ENCODE measurements at places on chromosomes 4 and X.

GRCh38 chr4:89064848-89065247 lies 7.9 kb upstream of the FAM13A start:
- DNase-seq = no peak

DNA sequence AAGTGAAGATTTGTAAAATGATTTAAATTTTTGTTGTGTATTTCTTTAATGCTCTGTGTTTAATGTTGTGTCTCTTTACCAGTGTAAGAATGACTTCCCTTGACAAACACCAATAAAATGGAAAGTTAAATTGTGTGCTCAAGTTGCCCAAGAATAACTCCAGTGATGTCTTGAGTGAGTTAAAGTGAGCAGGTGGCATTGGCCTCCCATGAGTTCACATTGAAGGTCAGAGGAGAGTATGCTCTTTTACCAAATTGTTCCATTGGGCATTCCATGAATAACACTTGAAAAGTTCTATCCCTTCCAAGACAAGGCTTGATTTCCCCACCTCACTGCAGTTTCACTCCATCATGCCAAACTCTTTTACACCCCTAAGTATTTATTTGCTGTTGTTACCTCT lies 4.5 kb downstream of the ANXA5 start:
- DNase-seq = no peak

GRCh38 chr4:7168106-7168505 lies 24.2 kb upstream of the SORCS2 start:
- no peak for DNase-seq

DNA sequence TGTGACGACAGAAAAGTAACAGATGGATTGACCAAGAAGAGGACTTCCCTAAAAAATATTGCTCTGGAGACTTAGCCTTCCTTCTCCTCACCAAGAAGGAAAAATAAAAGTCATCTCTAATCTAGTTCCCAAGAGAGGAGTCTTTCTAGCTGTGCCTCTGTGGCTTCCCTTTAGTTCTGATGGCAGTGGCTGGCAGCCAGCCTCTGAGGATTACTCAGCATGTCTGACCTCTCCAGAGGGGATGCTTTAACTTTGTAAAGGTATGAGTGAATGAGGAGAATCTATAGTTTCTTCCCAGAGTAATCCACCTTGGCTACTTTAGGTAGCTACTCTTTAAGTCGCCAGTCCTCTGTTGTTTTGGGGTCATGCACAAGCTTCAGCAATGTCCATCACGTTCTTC lies 163.9 kb upstream of the KIT start:
- no peak for DNase-seq

GRCh38 chr4:13980317-13981310 lies 353.1 kb upstream of the BOD1L1 start:
- DNase-seq = no peak

GRCh38 chr4:24105327-24106038 lies 215.6 kb upstream of the PPARGC1A start:
- no peak for DNase-seq

GRCh38 chr4:111952688-111953087 lies 192.6 kb upstream of the FAM241A start:
- DNase-seq = no peak

DNA sequence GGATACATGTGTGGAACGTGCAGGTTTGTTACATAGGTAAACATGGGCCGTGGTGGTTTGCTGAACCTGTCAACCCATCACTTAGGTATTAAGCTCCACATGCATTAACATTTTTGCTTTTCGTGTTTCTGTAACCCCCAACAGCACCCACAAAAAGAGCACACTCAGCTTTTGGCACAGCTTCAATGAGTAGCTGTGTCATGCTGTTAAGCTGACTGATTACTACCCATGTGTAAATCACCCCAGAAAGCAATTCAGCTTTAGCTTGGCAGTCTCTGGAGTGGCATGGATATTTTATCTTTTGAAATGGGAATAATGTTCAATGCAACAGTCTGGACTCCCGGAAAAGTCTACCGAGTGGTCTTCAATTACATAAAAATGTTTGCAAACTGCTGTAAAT lies 734.3 kb downstream of the STIM2 start:
- no peak for DNase-seq

GRCh38 chrX:107842715-107843400 lies 17.2 kb downstream of the MID2 start:
- DNase-seq = no peak

DNA sequence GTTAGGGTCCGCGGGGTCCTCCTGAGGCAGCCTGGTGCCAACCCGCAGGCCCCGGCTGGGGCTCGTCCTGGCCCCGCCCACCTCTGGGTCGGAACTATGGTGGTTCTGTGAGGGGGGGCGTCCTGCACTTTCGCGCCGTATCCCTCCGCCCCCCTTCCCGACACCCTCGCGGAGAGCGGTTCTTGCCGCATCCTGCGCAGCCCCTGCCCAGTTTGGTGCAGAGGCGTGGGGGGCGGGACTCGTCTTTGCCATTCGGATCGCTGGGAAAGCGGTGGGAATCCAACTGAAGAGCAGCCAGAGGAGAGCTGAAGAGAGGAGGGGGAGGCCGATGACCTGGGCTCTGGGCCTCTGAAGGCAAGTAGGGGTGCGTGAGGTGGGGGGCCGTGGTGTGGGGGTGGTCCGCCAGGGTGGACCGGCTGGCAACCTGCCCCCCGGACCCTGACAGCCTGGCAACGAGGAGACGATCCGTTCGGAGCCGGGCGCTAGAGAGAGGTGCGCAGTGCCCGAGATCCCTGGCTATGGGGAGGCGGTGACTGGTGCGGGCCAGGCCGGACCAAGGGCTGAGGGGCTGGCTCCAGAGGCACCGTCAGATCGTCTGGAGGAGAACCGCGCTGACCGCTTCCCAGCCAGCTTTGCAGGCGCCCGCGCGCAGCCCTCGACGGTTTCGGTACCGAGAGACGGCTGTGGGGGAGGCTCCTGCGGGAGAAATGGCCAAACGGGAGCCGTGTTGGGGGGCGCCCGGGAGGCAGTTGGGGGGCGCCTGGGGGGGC lies at the start of gene GPRASP1:
Gene GPRASP1 (plus strand): TSS at position 242 of the 770 bp plus-strand sequence. CDS start 2,431 bp downstream, outside the sequence.
- peak; percentile 57 for DNase-seq

DNA sequence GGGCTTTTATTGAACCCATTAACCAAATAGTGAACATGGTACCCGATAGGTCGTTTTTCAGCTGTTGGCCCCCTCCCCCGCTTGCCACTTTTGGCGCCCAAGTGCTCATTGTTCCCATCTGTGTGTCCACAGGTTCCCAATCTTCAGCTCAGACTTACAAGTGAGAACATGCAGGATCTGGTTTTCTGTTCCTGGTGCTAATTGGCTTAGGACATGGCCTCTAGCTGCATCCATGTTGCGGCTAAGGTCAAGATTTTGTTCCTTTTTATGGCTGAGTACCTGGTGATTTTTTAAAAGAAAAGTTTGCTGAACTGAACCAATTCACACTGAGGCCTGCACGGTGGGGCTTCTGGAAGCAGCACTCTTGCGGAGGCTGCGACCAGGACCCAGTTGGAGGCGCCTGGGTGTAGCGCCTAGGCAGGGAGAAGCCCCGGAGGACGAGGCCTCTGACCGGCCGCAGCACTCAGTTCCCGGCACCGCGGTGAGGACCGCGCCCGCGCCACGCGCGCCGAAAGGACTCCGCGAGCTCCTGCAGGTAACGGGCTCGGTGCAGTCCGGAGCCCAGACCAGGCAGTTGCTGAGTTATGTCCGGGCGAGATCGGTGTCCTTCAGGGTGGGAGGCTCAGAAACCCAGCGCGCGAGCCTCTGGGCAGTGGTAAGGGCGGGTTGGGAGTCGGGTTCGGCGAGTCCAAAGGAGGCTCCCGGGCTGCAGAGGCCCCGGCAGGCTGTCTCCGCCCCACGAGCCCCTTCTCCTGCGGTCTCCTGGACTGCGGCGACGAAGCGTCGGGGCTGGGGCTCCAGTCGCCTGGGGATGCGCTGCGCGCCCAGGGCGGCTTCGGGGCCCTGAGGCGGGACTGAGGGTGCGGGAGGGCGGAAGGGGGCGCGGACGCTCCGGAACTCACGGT lies 15.8 kb upstream of the SLC25A4 start:
- DNase-seq = no peak

- no peak for DNase-seq
Observed at GRCh38 chr4:42906891-42907759, 14.6 kb downstream of the GRXCR1 start.

DNA sequence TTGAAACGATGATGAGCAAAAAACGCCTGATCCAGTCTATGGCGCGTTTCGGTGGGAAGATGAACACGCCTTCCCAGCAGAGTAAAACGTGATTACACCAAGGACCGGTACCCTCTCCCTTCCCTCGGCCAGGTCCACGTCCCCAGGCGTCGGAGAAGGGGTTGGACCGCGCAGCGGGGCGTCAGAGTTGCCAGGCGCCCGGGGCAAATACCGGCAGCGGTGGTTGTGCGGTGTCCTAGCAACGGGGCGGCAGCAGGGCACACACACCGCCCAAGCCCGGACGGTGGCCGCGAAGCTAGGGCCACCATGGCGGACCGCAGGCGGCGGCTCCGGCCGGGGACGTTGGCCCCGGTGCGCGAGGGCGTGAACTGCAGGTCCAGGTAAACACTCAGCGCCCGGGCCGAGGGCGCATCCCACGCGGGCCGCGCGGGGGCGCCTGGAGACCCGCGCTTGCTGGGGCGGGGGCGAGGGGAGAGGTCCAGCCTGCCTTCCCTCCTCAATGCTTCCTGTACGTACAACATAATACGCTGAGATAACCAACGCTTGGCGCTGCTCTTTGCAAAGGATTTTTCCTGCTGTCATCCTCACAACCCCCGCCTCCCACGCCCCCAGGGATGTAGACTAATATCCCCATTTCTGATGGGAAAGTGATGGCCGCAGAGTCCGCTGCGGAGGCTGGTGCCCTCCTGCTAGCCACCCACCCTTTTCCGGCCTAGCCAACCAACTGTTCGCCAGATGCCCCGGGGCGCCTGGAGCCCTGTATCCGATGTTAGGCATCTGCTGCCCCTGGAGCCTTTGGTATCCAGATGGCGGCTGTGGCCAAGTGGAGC lies at the start of gene FAM47E:
Gene FAM47E (plus strand): TSS at position 281 of the 830 bp plus-strand sequence. CDS start 26 bp downstream, at position 307.
- DNase-seq = no peak

- no peak for DNase-seq
Observed at GRCh38 chr4:54625391-54625790, 32.4 kb upstream of the KIT start.

Measured in stimulated activated CD4-positive, alpha-beta T cell treated with anti-CD3 and anti-CD28 coated beads, Interleukin-4, amount 100 ng/mL, for 4 hours (primary cell).